Retina (tissue), 1 donor: ENCODE measurements at places on chromosomes 4 and X.

- DNase-seq: no peak
Observed at GRCh38 chr4:36267486-36268268, 13.7 kb upstream of the DTHD1 start.

DNA sequence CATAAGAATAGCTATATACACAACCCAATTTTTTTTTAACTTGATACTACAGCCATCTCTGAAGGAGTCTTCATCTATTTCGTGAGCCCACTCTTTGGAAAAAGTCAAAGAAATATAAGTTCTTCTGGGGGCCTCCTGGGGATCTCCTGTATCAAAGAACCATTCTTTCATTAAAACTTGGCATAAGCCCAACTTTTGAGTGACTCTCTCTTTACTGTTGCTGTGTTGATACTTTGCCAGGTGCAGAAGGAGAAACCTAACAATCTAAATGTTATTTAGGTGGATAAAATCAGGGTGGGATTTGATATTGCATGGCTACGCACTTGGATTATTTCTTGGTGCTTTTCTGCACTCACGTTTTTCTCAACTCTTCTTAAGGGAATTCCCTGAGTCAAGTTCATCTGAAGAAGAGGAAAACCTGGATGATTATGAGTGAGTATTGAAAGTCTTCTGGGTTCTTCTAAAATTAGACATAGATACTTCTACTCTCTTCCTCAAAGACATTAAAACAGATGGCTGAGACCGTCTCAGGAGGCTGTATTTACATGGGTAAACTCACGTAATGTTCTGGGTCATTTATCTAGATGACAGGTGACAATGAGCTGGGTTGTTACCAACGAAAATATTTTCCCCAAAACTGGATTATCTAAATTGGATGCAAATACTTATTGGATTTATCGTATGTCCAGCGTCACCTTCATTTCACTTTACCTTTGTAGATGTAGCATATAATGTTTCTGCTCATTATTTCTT is 25.2 kb downstream of the BMX start:
- DNase-seq: no peak

GRCh38 chr4:101439926-101440325 is 92.6 kb upstream of the PPP3CA start:
- no peak for DNase-seq

- no peak for DNase-seq
Observed at GRCh38 chrX:118626346-118626745, 101.1 kb upstream of the IL13RA1 start.

- DNase-seq: no peak
Observed at GRCh38 chr4:134364928-134365327, 163.3 kb upstream of the PABPC4L start.

- DNase-seq: peak; percentile 80
Observed at GRCh38 chrX:69165087-69165651, at the start of gene PJA1. TSS of gene PJA1 (minus strand) at chrX:69165453. CDS start at chrX:69163073, 2,380 bp downstream.

GRCh38 chrX:1591863-1592469 is 562 bp downstream of the AKAP17A start:
- DNase-seq: no peak

- no peak for DNase-seq
Observed at GRCh38 chrX:68018248-68019203, 414.8 kb downstream of the OPHN1 start.

- DNase-seq: no peak
Observed at GRCh38 chrX:39840133-39840532, 257.6 kb downstream of the BCOR start.

DNA sequence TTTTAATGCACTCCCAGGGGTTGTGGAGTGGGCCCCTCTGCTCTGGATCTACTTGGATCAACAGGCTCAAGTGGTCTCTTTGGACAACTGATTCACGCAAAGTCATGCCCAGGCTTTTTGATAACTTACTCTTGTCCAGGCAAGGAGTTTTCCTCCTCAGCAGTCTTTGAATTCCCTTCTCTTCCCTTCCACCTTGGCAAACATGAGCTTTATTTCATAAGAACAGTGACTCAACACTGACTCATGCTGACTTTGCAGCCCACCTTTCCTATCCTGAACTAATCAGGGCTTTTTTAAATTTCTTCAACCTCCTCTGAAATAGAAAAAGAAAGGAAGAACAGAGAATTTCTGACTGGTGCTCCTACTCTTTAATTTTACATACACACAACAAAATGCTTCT is 132.1 kb upstream of the LDB2 start:
- no peak for DNase-seq

GRCh38 chr4:27206009-27206408 is 345.4 kb downstream of the STIM2 start:
- DNase-seq: no peak

DNA sequence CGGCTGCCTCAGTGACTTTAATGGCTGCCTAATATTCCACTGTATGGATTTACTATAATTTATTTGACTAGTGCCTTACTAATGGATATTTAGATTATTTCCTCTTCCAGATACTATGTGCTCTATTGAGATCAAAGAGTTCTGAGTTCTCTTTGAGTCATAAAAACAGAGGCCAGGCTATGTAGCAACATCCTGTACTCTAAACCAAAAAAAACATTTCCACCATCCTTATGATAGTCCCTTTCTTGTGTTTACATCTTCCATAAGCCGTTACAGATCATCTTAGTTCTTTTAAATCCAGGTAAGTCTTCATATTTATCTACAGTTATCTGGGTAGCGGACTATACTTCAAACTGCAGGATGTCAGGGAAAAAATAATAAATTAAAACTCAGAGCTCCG is 56.6 kb upstream of the TMEM184C start:
- no peak for DNase-seq

- no peak for DNase-seq
Observed at GRCh38 chr4:94332983-94333590, 9.5 kb downstream of the HPGDS start.

DNA sequence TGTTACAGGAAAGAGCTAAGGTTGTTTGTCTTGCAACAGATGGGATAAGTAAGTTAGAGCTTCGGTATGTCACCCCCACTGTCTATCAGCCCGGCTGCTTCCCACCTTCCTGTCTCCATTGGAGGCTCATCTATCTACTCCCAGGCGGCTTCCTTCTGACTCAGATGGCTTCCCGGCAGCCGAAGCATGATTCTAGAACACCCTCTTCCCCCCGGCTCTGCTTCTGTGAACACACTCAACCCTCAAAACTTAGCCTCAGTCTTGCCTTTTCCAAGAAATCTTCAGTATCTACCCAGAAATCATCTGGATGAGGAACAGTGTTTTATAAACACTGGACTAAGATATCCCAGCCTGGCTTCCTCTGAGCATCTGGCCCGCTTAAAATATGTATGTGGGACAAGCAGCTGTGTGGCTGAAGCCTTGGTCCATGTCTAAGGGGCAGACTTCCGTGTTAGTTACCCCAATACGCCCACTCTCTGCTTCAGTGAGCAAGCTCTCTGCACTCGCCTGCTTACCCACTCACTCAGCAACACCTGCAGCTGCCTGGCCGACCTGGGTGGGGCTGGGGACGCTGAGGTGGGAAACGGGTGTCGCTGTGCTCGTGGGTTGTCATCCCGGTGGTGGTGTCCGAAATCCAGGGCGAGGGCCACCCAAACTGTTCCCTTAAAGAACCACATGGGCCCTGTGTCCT is 12.0 kb upstream of the SLC2A9 start:
- no peak for DNase-seq

DNA sequence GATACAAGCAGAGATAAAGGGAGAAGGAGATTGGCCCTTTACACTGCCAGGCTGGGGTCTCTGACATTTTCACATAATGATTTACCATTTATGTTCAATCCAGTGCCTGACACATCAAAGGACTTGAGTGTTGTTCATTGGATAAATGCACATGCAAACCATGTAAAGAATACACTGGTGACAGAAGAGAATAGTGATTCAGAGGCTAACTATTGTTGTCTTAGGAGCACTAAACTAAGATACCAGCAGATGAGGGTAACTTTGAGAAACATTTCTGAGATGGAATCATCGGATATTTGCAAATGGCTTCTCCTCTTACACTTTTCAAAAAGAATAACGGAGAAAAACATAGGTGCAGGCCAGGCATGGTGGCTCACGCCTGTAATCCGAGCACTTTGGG is 67.3 kb upstream of the HHIP start:
- no peak for DNase-seq

DNA sequence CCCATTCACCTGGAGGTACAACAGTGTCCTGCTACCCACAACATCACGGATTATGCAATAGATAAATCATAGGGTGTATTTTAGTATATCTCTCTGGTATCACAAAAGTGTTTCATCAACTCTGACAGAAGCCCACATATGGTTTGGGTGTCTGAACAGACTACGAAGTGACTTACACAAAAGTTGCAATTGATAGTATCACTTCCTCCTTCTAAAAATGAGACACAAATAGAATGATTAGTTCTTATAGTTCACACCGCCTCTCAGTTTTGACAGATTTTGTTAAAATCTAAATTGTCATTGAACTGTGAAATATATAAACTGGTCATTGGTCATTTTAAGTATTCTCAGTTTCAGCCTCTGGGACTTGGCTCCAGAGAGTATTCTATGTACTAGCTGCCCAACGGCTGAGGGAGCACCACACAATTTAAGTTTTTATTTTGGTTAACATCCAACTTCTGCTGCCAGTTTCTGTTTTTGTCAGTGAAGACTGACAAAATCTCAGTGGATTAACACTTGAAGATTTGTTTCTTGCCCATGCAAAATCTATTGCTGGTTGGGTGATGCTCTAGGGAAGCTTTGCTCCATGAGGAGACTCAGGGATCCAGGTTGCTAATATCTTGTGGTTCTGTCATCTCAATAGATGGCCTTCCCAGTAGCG is 113.8 kb upstream of the PUDP start:
- no peak for DNase-seq

- no peak for DNase-seq
Observed at GRCh38 chr4:67452100-67452845, 93.0 kb downstream of the CENPC start.

- DNase-seq: no peak
Observed at GRCh38 chr4:3225071-3225850, 23.7 kb upstream of the MSANTD1 start.

DNA sequence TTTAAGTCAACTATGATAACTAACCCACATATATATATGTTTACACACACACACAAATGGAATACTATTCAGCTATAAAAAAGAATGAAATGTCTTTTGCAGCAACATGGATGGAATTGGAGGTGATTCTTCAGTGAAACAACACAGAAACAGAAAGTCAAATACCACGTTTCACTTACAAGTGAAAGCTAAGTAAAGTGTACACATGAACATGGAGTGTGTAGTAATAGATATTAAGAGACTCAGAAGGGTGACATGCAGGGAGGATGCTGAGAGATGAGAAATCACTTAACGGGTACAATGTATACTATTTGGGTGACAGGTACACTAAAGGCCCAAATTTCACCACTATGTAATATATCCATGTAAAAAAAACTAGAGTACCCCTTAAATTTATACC is 146.5 kb downstream of the FBXW7 start:
- DNase-seq: no peak

DNA sequence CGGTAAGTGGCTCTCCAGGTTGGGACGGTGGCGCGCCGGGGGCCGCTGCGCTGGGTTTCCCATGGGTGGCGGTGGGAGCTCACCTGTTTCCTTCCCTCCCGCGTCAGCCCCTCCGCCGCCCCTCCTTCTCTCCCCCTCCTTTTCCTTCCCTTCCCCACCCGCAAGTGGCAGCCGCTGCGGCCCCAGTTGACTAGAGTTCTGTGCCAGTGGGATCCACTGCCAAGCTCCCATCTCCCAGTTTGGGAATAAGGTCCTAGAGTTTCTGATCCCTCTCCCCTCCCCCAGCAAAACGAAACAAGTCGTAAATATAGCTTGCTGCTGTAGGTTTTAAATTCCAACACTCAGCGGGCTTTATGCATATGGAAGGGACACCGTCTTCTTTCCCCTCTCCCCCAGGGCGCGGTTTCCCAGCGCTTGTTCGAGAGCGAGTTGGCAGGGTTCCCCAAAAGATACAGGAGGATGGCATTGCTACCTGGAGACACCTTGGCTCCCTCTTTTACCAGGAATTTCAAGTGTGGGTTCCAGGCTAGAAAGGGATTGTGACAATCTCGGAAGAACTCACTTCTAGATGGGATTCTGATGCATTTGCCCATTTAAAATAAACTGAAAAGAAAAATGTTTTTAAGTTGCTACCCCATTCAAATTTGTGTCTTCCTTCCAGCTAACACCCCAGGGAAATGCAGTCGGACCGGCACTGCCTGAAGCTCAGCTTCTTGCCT is 1.2 kb downstream of the TLL1 start:
- peak; percentile 67 for DNase-seq

- DNase-seq: no peak
Observed at GRCh38 chrX:1531096-1531890, 5.7 kb downstream of the P2RY8 start.

DNA sequence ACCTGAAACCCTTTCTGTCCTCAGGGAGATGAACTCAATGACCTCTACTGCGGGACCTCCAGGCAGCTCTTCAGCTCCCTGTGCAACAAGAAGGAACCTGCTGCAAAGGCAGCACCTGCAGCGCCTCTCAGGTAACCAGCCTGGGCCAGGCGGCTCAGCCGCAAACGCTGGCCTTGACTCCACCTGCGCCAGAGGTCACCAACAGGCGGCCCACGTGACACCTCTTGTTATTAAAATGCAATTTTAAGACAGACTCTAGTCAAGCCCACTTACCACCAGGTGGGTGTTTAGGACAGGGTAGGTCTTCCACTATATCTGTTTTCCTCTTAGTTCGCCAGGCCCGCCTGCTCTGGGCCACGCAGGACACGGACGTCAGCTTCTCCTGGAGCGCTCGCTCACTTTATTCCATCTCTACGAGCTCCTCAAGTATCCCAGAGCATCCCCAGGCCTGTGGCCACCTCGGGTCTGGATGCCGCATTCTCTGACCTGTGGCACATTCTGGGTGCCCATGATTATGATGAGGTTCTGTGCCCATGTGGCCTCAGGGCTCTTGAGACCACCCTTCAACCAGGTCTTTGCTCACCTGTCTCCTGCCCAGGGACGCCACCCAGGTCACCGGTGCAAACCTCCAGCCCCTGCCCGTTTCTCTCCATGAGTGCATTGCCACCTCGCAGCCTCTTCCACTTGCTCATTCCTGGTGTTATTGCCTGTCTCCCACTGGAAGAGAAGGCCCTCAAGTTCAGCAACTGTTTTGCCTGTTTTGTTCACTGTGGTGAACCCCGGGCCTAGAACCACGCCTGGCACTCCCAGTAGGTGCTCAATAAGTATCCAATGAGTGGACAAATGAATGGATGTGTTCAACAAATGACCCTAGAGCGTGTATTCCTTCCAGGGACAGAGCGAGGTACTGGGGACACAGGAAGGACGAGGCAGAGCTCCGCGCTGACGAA is 32.8 kb upstream of the JAKMIP1 start:
- no peak for DNase-seq

DNA sequence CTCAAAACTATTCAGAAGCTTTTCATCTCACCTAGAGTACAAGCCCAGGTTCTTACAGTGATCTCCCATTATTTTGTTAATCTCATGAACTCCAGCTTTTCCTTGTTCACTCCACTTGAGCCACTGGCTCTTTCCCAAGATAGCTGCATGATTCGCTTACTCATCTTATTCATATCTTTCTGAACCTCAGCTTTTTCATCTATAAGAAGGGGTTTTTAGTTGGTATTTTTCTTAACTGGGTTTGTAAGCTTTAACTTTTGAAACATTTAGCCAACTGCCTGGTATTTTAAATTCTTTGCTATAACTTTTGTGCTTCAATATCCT is 24.0 kb downstream of the GIMD1 start:
- DNase-seq: no peak
